Stimulated activated CD4-positive, alpha-beta T cell treated with anti-CD3 and anti-CD28 coated beads, TNF-alpha, amount 100 ng/mL, for 4 hours (primary cell): ENCODE measurements at places on chromosomes 12 and 14.

- DNase-seq = no peak
Measured at GRCh38 chr14:81263777-81264410, 43.1 kb upstream of the GTF2A1 start.

DNA sequence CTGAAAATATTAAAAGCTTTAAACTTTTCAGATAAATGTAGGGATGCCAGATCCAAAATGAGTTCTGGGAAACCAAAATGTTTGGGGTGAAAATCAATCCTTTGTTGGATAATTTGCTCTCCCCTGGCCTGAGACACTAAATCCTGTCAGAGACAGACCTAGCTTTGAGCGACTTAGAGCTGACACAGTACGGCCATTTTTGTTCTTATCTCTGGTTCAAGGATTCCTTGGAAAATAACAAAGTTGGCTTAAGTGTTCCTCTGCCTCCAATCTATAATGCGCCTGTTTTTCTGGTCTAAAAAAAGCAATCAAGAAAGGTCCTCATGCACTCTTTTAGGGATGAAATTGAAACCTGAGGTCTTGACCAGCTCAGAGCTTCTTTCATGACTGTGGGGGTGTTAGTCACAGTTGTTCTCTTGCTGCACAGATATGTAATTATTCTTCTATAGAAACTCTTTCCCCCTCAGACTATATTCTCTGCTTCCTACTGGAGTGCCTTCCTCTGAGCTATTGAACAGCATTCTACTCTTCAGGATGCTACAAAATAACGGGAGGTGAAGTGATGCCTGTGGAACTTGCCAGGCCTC lies 52.3 kb upstream of the EGLN3 start:
- no peak for DNase-seq

- no peak for DNase-seq
Measured at GRCh38 chr12:69927164-69927563, 102.1 kb downstream of the MYRFL start.

DNA sequence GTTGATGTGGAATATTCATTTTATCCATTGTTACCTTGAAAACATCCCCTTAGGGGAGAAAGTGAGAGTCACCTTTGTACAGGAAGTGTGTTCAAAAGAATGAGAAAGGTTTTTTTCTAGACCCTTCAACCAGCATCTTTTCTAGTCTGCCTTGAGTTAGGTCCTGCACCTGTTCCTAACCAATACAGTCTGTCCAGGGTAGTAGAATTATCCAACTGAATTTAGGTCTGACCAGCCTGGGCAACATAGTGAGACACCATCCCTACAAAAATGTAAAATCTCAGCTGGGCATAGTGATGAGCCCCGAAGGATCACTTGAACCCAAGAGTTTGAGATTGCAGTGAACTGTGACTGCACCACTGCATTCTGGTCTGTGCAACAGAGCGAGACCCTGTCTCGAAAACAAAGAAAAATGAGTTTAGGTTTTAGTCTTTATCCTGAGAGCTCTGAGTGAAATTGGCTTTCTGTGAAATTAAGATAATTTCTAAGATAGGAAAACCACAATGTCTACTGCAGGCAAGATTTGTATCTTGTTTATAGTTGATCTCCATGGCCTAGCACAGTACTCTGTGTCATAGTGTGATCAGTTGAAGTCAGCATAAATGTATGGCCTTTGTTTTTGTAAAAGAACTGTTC lies 25.2 kb downstream of the ARHGAP5 start:
- DNase-seq = no peak

DNA sequence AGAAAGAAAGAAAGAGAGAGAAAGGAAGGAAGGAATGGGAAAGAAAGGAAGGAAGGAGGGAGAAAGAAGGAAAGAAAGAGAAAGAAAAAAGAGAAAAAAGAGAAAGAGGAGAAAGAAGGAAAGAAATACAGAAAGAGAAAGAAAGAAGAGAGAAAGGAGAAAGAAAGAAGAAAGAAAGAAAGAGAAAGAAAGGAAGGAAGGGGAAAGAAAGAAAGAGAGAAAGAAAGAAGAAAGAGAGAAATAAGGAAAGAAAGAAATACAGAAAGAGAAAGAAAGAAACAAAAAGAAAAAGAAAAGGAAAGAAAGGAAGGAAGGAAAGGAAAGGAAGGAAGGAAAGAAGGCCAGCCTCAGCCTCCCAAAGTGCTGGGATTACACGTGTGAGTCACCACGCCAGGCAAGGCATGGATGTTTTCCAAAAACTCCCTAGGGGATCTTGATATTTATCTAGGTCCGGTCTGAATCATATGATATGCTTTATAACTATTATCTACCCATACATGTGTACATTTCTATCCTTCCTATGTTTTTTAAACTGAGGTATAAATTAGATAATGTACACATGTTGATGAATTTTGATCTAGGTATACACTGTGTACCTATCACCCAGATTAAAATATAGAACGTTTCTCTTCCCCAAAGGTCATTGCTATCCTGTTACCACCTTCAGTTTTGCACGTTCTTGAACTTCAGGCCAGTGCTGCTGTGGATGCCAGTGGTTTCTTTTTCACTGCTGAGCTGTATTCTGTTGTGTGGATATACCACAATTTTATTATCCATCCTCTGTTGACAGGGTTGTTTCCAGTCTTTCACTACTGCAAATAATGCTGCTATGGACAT lies 177.9 kb downstream of the RBM19 start:
- no peak for DNase-seq

DNA sequence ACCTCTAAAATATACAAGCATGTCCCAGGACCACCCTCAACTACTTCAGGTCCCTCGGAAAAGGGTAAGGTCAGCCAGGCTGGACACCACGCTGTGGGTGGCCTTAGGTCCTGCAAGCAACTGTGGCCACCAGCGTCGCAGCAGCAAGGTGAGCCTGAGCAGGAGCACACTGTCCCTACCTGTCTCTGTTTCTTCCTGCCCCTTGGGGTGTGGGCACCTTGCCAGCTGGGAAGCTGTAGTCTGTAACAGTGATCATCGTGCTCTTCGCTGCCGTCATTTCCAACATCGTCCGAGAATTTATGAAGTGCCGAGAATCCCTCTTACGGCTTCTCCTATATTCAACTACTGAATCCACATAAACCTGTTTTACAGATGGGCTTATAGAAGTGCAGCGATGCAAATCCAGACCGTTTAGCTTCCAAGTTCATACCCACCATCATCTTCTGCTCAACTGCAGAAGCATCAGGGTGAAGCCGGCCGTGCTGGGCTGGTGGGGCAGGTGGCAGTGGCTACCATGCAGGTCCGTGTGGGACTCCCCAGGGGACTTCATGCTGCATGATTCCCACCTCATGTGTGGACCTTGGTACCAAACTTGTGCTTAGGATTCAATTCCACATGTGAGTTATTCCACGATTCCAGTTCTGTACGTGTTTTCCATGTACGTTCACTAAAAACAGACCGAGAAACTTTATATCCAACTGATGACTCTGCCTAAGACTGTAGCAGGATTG lies 361.3 kb upstream of the SFSWAP start:
- no peak for DNase-seq

- DNase-seq = no peak
Measured at GRCh38 chr12:2264651-2265232, 212.0 kb downstream of the CACNA1C start.

- DNase-seq = no peak
Measured at GRCh38 chr12:87155621-87156020, 873.6 kb downstream of the C12orf50 start.

- DNase-seq = no peak
Measured at GRCh38 chr12:112759786-112760185, 31.8 kb upstream of the RPH3A start.

- no peak for DNase-seq
Measured at GRCh38 chr12:25615119-25615518, 62.0 kb upstream of the LMNTD1 start.
